ENCODE measurements at places on chromosomes 3 and 15. TPM values are rescaled to one million over a fixed set of nuclear protein-coding genes. Genes with fewer than 3 reads are reported as not detected.

DNA sequence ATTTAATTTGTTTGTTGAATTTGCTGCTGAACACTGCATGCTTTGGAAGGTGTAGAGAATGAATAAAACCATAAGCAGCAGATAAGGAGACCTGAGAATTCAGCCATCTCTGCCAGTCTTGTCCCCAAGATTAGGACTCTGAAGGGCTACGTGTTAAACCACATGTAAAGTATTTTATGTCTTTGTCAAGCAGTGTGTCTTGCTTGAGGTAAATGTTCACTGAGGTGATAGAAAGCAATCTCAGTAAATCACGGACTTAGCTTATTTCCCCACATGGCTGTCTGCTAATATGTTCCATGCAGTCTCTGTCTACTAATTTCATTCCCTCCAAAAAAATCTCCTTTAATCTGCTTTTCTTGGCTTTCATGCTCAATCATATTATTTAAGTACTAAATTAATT lies 467.1 kb downstream of the RAP2B start:
- DNase-seq = no peak

- DNase-seq = no peak
Measured at GRCh38 chr3:198071602-198072287, 111.7 kb downstream of the LMLN start.

CHRD gene
- polyA plus RNA-seq = 18.7 TPM

GRCh38 chr15:38674448-38674847 lies 109.8 kb upstream of the RASGRP1 start:
- DNase-seq = no peak

DNA sequence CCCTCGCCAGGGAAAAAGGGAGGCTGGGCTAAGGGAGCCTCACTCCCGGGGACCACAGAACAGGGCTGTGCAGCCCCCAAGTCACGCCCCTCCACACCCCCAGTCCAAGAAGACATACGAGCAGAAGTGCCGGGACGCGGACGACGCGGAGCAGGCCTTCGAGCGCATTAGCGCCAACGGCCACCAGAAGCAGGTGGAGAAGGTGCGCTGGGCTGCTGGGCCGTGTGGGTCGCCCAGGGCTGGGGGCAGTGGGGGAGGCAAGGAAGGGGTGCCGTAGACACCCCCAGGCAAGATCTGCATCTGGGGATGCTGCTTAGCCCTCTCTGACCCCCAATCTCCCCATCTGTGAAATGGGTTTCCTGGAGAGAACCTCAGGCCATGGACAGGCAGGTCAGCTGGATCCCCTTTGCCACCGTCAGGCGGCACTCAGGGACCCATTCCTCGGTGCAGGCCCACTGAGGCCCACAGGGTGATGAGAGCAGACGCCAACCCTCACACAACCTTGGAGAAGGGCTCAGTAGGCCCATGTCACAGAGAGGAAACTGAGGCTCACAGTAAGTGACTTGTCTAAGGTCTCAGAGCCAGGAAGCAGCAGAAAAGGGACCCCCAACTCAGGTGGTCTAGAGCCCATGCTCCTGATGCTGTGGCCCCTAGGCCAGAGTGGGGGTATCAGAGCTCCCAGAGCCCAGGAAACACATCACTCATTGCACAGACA lies 33.7 kb downstream of the PSTPIP1 start:
- no peak for DNase-seq

GRCh38 chr3:185089343-185089742 lies 63.5 kb downstream of the C3orf70 start:
- DNase-seq = no peak

ASB14 gene
- polyA plus RNA-seq = 1.1 TPM

SEC62 gene
- polyA plus RNA-seq = 66.3 TPM

HTR3C gene
- polyA plus RNA-seq = not detected

GRCh38 chr3:143298380-143298779 lies 178.8 kb downstream of the CHST2 start:
- DNase-seq = no peak

TP63 gene
- polyA plus RNA-seq = 17.1 TPM

ERC2 gene
- 1.6 TPM for polyA plus RNA-seq

DPPA2 gene
- polyA plus RNA-seq = not detected

DNA sequence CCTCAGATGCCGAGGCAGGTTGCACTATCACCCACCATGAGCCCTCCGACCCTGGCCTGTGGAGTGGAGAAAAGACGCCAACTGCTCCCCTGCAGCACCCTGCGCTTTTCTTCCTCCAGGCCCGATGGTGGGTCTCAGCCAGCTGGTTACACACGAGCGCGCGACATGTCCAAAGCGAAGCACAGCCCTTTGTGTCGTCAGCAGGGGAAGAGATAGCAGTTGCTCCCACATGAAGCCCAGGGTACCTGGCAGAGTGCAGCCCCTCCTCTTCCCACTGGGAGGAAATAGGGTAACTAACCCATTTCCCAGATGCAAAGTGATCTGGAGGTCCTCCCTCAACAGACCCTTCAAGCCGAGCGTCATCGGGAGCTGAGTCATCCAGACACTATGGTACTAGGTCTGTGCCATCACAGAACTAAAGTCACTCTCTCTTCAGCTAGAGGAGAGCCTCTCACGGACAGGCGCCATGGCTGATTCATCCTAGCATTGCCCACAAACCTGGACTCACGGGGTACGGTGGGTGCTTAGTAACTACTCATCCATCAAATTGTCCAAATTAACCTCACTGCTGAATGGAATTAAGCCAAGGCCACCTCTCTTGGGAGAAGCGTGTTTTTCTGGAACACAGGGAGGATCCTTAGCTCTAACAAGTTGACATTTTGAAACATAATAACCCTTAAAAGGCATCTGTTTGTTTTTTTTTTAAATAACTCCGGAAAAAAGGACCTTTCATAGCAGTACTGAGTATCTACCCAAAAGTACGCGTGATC lies 45.2 kb upstream of the BDH1 start:
- DNase-seq = no peak

GRCh38 chr3:187978433-187979011 lies 175.4 kb upstream of the LPP start:
- DNase-seq = no peak

- peak; percentile 4 for DNase-seq
Measured at GRCh38 chr3:18559331-18559842, 134.2 kb upstream of the SATB1 start.

DNA sequence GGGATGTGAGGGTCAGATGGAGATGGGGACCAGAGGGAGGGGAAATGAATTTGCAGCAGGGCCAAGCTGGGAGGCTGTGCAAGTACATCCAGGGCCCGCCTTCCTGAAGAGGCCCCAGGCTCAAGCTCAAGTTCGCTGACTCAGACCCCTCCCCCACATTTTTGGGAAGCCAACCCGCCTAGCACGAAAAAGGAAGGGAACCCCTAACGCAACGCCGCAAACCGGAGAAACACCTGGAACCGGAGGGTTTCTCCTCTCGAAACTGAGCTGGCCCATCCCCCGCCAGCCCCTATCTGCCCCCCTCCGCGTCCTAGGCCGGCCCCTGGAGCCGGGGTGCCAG lies 624 bp downstream of the AP3B2 start:
- DNase-seq = no peak

DNA sequence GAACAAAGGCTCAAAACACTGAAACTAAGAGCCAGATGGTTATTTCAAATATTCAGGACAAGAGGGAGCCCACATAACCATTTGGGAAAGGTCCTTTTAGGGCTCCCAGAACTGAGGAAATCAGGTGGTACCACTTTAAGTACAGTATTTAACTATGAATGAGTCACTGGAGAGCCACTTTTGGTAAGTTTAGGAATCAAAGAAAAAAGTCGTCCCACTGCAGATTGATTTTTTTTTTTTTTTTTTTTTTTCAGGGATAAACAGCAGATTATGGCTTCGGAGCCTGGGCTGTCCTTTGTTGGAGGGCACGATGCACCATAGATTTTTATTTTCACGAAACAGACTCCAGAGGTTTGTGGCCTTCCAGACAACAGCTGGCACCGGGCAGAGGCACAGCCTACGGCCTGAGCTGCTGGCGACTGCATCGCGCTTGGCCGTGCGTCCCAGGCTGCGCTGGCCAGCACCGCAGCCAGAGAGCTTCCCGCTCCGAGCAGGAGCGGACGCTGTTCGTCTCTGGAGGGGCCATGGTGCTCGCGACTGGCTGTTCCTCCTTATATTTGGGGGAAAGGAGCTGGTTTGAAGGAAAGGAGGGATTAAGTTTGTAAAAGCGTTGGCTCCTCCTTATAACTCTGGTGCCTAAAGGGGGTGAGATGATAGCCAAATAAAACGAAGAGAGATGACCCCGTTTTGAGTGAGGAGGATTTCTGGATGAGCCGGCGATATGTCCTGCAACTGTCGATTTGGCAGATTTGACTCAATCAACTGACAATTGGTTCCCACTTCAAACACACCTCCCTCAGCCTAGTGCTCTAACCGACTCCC lies 152.9 kb upstream of the GOLIM4 start:
- DNase-seq = peak; percentile 42

GRCh38 chr15:82301296-82302016 lies 38.8 kb downstream of the SAXO2 start:
- no peak for DNase-seq

DNA sequence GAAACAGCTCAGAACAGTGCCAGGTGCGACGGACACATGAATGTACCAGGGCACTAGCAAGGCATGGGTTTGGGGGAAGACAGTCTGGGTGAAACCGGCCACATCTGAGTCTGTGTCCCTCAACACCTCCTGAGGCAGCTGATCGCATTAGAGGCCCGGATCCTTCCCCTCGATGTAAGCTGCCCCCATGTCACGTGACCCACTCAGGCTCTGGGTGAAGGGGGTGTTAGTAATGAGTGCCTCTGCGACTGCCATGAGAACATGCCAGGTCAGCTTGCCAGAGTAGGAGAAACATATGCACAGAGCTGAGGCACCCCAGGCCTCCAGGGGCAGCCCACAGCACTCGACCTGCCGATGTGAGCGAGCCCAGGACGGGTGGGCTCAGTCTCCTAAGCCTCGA lies 29.7 kb downstream of the PRR23E start:
- DNase-seq = no peak

Measured in hindlimb muscle (tissue), 1 donor.